ENCODE measurements at places on chromosomes 6 and 20.

DNA sequence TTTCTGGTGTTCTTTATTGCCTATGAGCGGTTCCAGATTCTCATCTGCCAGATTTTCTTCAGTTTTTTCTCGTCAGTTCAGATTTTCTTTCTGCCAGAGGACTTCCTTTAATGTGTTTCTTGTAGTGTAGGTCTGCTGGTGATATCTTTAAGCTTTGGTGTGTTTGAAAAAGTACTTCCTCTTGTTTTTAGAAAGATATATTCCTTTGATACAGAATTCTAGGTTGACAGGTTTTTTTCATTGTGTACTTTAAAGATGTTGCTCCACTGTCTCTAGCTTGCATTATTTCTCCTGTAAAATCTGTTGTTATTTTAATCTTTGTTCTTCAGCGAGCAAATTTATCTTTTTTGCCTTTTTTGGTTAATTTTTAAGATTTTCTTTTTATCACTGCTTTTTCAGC is 36.9 kb downstream of the ASXL1 start:
- DNase-seq = no peak

GRCh38 chr6:134826889-134827737 is 122.8 kb downstream of the ALDH8A1 start:
- DNase-seq = peak; percentile 45

DNA sequence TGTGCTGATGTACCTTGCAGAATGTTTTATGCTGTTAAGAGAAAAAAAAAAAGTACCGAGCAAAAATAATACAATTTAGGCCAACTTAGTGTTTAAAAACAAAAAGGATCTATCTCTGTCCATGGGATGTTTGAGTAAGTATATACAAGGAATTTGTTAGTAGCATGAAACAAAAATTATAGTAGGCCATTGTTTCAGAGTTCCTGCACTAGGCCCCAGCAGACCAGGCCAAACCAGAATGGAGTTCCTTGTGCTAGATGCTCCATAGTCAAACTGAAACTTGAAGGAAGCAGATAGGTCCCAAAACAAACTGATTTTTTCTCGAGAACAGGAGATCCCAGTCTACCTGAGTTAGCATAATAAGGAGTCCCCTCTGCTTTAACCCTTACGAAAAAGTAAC is 72.5 kb downstream of the SNX9 start:
- no peak for DNase-seq

- no peak for DNase-seq
These were observed at the start of gene C20orf141 for GRCh38 chr20:2814587-2815051. Gene C20orf141, plus strand, starts transcription at chr20:2814987. Its CDS starts 198 bp downstream, at chr20:2815185.

DNA sequence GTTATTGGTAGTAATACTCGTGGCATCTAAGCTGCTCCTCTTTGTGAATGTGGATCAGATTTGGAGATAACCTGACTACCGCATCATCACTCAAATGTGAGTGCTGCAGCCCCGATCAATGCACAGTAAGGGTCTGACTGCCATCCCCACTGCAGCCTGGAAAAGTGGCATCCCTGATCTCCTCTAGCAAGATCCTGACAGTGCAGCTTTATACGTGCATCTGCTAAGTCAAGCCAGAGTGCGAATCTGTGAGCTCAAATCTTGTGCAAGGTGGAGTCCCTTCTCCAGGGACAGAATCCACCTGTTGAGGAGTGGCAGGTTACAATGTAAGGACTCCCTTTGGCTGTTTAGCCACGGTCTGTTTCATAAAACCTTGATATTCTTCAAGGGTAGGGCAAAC is 215.0 kb upstream of the EXOC2 start:
- no peak for DNase-seq

- no peak for DNase-seq
These were observed 374.5 kb downstream of the TAF4 start for GRCh38 chr20:61690993-61691838.

- DNase-seq = no peak
These were observed 25.1 kb upstream of the TCFL5 start for GRCh38 chr20:62886709-62887058.

GRCh38 chr6:169250660-169251059 is 3.0 kb downstream of the THBS2 start:
- no peak for DNase-seq

- DNase-seq = no peak
These were observed 650 bp upstream of the TTK start for GRCh38 chr6:80003826-80004172.

DNA sequence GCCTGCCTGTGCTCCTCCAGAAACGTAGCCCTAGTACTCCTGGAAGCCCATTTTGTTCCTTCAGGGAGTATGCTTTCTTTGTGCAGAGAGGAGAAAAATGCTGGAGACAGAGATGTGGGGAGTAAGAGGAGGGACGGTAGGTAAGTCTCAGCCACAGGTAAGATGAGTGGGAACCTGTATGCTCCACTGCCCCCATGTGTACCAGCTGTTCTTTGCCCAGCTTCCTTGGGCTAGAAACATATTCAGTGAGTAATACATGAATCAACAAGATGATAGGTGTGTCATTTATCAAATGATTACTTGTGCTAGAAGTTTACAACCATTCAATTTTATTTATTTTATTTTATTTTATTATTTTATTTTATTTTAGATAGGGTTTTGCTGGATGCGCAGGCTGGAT is 13.6 kb upstream of the CEP85L start:
- no peak for DNase-seq

GRCh38 chr6:285030-285771 is 7.1 kb upstream of the DUSP22 start:
- no peak for DNase-seq

DNA sequence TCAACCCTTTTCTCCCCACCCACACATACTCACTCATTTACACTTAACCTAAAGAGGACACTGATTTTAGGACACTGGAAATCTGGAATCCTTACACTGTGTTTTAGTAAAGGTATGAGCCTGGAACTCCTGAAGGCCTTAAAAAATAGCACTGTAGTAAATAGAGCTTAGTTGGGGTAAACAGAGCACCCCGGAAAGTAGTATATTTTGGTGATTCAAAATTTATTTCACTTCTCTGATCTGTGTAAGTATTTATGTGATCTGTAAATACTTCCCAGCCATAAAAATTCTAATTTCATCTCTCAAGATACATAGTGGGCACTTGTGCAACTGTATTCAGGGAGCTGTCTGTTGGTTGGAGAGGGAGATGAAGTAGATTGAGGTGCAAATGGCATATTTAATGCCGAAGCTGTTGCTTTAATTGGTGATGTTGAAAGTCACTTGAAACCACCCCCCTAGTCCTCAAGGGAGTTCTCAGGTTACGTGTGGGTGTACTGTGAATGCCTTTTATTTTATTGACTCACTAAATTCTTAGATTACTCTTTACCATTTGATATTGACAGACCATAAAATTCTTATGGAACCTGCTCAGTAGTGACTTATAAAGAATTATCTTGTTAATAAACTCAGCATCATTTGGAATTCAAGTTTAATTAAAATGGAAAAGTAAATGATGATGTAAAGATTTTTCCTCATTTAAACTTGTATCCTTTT is 154.9 kb downstream of the SOX4 start:
- peak; percentile 16 for DNase-seq

DNA sequence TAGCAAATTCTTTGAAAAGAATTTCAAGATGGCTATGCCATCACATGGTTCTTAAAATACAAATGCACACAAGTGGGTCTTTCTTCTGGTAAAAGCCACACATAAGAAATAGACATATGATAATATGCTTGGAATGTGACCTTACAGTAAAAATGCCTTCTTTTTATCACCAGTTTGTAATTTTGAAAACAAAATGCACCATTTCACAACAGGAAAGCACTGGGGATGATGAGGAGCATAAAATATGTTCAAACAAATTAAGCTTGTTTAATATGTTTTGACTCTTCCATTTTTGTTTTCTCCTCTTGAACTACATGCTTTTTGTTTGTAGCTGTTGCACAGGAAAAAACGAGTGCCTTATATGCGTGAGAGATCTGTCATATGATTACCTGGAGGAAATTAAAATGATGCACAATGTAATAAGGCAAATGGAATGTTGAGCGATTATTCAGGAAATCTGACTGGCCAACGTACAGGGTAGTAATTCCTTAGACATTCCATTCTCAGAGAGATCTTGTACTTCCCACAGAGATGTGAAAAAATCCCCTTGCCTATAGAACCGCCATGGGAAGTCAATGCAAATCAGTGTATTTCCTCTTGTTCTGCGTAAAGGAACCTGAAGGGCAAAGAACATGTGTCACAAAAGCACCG is 911.6 kb downstream of the TFAP2A start:
- no peak for DNase-seq

- no peak for DNase-seq
These were observed 43.2 kb upstream of the PLCB4 start for GRCh38 chr20:9025643-9026042.

DNA sequence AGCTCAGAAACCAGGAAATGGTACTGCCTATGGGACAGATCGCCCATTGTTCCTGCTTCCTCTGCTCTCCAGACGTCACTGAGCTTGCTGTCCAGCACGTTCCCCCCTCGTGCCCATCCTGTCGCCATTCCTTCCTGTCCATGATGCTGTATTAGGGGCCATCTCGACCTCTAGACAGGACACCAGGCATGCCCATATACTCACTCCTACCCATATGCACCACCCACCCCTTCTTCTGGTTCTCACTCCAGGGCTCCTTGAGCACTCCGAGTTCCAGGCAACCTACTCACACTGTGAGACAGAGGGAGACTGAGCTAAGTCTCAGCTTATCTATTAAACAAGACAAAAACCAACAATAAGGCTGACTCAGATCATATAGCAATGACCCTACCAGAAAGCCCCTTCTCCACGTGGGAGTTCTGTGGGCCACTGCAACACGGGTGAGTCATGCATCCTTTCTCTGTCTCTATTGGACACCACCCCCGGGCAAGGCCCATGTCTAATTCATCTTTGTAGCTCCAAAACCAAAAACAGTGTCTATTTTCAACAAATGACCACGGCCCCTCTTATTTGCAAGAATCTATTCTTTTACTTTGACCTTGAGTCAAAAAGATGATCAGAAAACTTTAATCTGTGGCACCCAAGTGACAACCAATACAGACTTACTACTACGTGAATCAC is 65.7 kb downstream of the PSMG4 start:
- peak; percentile 57 for DNase-seq

GRCh38 chr6:116476002-116476678 is 15.0 kb downstream of the CALHM6 start:
- peak; percentile 70 for DNase-seq

Data from GM12865 (cell line).